ENCODE measurements at places on chromosomes 12 and 14.

- no peak for DNase-seq
Measured at GRCh38 chr14:30287579-30288445, 271.1 kb upstream of the G2E3 start.

DNA sequence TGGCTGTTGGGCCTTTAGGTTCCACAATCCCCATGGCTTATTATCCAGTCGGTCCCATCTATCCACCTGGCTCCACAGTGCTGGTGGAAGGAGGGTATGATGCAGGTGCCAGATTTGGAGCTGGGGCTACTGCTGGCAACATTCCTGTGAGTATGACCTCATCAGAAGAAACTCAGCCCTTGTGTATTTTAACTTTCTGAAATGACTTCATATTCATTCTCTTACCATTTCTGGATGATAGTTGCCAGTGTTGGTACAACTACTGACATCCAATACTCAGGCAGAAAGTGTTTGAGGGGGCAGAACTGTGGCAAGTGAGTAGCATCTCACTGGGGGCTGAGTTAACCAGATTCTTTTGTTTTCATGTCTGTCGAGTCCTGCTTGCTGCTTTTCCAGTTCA, 2.3 kb downstream of the DAZAP2 start:
- DNase-seq: no peak

- no peak for DNase-seq
Measured at GRCh38 chr14:82060219-82060618, 526.6 kb upstream of the SEL1L start.

GRCh38 chr14:45084946-45085346, 1.0 kb downstream of the PRPF39 start:
- no peak for DNase-seq

- DNase-seq: no peak
Measured at GRCh38 chr14:58537004-58537403, 100.8 kb upstream of the DACT1 start.

- no peak for DNase-seq
Measured at GRCh38 chr14:52117111-52117832, 48.4 kb upstream of the NID2 start.

GRCh38 chr12:16475521-16475920, 128.1 kb downstream of the MGST1 start:
- DNase-seq: no peak

DNA sequence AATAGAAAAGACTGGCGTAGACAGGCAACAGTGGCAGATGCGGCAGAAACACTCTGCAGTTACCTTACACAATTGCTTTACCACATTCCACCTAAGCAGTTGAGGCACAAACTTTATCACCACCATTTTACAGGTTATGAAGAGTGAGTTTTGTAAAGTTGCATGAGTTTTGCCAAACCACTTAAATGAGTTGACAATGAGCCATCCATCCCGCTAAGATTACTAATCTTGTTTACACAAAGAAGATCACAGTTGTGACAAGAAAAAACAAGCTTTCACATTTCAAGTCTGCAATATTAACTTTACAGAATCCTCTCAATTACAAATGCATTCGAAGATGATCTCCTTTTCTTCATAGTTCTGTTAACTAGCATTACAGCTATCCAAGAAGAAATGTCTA, 1.8 kb downstream of the TMCC3 start:
- DNase-seq: no peak

DNA sequence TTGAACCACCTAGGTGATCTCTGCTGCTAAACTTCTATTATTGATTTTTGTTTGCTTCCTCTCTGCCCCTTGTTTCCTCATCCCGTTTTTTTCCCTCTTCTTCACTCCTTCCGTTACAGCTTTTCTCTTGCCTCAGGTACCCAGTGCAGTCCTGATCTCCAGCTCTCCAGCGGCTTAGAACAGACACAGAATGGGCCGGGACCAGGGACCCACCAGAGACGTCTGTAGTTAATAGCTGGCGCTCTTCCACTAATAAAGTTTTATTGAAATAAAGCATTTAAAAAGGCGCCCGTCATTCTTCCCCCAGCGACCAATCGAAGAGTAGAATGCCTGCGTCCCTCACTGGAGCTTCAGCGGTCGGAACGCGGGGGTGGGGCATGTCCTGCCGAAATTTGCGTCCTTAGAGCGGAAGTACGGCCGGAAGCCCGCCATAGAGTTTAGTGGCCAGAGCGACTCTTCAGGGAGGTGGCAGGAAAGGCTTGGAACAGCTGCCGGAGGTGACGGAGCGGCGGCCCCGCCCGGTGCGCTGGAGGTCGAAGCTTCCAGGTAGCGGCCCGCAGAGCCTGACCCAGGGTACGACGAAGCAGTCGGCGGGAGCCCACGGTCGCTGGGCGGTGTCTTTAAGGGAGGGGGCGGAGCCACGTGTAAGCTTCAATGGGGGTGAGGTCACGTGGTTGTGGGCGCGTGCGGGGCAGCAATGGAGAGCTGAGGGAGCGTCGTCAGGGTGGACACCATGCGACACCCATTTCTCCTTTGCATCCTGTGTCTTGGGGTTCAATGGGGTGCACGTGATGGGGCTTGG, at the start of gene COPS7A:
Gene COPS7A, plus strand, starts transcription at position 440 of the 802 bp plus-strand sequence. CDS start 611 bp downstream, outside the sequence.
- peak; percentile 97 for DNase-seq

DNA sequence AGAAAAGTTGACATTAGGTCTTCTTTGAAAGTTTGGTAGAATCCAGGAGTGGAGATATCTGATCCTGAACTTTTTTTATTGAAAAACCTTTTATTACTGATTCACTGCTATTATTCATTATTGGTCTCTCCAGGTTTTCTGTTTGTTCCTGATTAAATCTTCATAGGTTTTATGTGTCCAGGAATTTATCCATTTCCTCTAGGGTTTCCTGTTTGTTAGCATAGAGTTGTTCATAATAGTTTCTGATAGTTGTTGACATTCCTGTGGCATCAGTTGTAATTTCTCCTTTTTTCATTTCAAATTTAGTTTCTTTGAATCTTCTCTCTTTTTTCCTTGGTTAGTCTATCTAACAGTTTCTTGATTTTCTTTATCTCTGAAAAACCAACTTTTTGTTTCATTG, 370.3 kb downstream of the SLC6A15 start:
- DNase-seq: no peak

DNA sequence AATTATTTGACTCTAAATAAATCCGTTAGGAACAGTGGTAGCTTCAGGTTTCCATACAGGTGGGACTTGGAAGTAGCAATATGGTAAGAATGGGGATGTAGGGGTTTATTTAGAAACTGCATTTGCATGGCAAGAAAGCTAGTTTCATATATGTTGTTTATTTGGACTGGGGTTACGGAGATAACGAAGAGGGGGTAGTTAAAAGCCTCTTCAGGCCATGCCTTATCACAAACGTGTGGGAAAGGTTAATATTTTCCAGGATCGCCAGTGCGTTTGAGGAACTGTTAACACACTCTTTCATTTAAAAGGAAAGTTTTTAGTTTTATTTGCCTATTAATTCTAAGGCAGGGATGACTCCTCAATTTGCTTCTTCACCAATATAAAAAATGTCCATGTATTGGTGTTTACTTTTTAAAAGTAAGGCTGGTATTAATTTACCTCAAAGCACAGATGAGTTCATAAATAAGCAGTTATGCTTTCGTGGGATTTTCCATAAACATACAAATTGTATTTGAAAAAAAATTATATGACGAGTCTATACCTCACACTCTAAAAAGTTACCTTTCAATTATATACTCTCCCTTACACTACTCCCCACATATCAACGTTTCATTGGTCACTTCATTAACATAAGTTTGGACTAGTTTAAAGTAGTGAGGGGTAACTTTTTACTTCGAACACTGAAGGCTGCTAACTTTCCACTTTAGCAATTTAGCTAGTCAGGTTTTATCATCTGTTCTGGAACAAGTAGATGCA, 814 bp downstream of the RAB2B start:
- no peak for DNase-seq

Data from NCI-H1092 (cell line).